ENCODE measurements at places on chromosomes 3 and 15.

DNA sequence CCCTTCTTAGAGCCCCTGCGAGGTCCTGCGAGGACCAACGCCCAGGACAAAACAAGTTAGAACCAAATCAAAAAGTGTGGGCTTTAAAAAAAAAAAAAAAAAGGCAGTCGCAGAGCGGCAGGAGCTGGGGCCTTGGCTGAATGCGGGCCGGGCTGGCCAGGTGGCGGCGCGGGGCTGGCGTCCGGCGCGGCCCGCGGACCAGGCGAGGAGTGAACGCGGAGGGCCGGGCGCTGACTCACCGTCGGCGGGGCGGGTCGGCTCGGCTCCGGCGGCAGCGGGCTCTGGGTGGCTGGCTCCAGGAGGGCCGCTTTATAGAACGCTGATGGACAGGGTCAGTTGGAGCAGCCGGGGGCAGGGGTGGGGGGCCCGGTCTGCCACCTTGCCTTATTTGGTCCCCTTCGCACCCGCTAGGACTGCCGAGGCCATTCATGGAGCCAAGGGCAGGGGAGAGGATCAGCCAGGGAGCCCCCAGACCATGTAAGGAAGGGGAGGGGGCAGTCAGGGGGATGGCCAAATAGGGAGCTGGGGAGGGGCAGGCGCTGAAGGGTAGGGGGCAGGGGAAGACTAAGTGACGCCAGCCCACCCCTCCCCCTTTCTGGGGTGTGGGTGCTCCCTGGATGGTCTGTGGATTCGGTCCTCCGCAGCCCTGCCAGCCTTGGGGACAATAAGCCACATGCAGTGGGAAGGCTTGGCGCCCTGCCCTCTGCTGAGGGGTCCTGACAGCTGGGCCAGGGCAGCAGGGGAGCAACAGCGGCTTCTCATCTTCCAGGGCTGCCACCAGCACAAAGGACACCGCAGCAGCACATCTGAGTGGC lies at the start of gene ACTC1:
ACTC1 (minus strand) TSS at position 283 of the 815 bp plus-strand sequence. CDS start 741 bp downstream, outside the sequence.
- DNase-seq, result peak; percentile 86

DNA sequence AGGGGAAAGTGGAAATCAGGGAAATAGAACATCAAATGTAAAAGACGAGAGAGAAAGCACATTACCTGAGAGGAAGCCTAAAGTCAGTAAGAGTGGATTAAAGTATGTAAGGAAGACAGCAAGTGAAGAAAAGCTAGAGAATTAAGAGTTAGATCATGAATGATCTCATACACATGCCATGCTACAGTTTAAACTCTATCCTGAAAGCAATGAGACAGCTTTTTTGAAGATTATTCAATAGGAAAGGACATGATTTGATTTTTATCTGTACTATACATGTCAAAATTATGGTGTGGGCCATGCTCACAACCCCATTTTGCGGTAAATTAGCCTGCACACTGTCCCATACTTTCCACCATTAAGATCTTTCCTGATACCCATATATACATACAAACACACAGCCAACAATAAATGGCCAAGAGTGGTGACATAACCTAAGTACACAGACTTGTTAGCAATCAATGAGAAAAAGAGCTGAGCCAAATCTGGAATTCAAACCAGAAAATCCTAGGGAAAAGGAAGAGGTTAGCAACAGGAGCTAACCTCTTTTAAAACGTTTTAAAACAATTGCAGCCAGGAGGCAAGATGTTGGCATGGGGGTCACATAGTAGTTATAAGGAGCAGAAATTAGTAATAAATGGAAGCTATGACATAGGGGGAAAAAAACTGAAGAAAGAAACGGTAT lies 4.5 kb downstream of the MYO9A start:
- peak; percentile 14 for DNase-seq

GRCh38 chr15:57635300-57635909 lies 43.7 kb downstream of the MYZAP start:
- DNase-seq, result no peak

GRCh38 chr3:50161320-50161719 lies 6.2 kb downstream of the SEMA3F start:
- DNase-seq, result no peak

- DNase-seq, result no peak
These were observed 61.0 kb upstream of the CHRM5 start for GRCh38 chr15:33907326-33907725.

GRCh38 chr3:65483480-65483879 lies 555.2 kb downstream of the MAGI1 start:
- no peak for DNase-seq

DNA sequence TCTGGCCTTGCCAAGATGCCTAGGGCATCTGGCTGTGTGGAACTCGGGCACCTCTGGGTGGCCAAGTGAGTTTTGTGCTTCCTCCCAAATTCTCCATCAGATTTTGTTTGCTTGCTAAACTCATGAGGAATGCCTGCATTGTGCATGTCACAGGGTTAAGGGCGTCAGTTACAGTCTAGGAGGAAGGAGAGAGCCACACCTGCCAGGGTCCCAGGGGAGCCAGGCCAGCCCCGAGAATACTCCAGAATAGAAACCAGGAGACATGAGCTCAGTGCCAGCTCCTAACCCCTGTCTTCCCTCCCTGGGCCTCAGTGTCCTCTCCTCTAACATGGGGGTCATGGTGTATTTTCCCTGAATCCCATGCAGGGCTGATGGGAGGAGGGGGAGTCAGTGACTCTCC lies 22.0 kb upstream of the SKOR1 start:
- no peak for DNase-seq

GRCh38 chr3:46624975-46625490 lies 12.7 kb downstream of the FAM240A start:
- DNase-seq, result no peak

- DNase-seq, result no peak
These were observed 41.5 kb downstream of the SAXO2 start for GRCh38 chr15:82303956-82304777.

- peak; percentile 93 for DNase-seq
These were observed 60.5 kb downstream of the XXYLT1 start for GRCh38 chr3:195210266-195210973.

- DNase-seq, result no peak
These were observed 24.8 kb upstream of the MBNL1 start for GRCh38 chr3:152243721-152244516.

DNA sequence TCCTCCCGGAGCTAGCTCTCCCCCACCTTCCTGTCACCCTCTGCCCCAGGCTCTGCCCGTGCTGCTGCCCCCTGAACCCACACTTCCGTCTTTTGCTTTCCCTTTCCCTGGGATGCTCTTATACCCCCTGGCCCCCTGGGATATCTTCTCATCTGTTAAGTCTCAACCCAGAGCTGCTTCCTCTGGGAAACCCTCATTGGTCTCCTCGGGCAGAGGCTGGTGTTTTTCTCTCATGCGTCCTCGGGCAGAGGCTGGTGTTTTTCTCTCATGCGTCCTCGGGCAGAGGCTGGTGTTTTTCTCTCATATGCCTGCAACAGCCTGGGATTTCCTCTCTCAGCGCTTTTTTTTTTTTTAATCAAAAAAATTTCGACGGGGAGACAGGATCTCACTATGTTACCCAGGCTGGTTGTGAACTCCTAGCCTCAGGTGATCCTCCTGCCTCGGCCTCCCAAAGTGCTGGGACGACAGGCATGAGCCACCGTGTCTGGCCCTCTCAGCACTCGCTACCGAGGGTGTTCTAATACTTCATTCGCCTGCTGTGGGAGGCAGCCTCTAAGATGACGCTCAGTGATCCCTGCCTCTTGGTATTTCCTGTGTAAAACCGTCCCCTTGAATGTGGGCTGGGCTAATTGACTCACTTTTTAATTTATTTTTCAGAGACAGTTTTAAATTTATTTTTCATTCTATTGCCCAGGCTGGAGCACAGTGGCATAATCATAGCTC lies 62.7 kb upstream of the TFRC start:
- DNase-seq, result no peak

GRCh38 chr3:43012174-43012573 lies 33.1 kb downstream of the GASK1A start:
- DNase-seq, result no peak

- DNase-seq, result no peak
These were observed 41.0 kb downstream of the CD200 start for GRCh38 chr3:112373924-112374323.

DNA sequence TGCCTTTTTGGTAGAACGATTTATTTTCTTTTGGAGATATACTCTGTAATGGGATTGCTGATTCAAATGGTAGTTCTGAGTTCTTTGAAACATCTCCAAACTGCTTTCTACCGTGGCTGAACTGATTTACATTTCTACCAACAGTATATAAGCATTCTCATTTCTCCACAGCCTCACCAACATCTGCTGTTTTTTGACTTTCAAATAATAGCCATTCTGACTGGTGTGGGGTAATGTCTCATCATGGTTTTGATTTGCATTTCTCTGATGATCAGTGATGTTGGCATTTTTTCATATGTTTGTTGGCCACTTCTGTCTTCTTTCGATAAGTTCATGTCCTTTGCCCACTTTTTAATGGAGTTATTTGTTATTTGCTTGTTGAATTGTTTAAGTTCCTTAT lies 154.0 kb downstream of the ABHD5 start:
- DNase-seq, result no peak

DNA sequence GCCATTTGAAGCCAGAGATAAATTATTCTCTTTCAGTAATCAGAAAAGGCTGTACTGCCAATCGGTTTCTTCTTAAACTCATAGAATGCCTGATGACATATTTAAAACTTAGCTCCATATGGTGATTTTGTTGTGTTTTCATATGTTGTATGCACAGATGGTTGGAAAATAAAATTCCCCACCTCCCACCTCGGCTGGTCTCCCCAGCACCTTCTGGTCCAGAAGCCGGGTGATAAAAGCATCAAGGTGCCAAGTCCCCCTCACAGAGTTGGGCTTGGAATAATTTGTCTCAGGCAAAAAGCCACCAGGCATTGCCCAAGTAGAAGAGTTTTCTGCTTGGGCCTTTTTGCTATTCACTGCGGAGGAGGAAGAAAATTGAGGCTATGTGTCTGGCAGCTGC lies 18.4 kb downstream of the LARS2 start:
- DNase-seq, result no peak

DNA sequence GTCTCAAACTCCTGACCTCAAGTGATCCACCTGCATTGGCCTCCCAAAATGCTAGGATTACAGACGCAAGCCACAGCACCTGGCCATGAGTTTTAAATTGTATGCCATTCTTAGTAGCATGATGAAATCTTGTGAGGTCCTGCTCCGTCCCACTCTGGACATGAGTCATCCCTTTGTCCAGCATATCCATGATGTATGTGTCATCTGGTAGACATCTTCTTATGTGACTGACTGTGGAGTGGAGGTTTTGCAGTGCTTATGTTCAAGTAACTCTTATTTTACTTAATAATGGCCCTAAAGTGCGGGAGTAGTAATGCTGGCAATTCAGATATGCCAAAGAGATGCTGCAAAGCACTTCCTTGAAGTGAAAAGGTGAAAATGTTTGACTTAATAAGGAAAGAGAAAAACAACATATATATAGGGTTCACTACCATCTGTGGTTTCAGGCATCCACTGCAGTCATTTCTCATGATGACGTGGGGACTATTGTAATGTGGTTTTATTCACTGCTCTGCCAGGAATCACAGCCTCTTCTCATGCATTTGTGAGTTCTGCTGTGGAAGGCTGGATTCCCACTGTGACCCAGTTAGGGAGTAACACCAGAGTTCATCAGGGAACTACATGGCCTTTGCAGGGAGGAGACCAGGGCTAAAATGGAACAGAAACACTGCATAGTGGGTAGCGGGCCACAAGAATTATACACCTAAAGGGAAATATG lies 204.6 kb upstream of the STRIT1 start:
- DNase-seq, result peak; percentile 77

DNA sequence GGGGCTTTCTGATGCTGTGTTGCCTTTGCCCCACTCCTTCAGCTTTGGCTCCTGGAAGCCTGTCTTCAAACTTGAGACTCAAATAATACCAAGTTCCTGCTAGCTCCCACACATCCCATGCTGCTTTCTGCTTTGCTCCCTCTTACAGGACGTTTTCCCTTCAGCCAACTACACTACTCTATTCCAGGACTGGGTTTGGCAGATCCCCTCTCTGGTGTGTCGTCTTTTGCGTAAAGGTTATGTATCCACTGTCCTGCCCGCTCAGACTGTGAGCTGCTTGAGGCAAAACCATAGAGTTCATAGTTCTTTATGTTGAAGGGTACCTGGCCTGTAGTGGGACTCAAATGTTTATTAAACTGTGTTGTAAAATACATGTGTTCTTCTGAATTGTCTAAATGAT lies 25.4 kb downstream of the PPP2R3A start:
- DNase-seq, result no peak

DNA sequence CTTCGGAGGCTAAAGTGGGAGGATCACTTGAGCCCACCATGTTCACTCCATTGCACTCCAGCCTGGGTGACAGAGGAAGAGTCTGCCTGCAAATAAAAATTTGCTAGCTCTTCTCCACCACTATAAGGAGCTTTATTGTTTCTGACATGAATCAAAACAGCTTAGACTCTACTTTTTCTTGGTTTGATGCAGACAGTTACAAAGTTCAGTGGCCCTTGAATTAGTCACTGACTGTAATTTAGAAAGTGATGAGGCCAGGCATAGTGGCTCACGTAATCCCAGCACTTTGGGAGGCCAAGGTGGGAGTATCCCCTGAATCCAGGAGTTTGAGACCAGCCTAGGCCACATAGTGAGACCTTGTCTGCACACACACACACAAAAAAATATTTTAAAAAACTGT lies 172.4 kb upstream of the CGNL1 start:
- DNase-seq, result no peak

DNA sequence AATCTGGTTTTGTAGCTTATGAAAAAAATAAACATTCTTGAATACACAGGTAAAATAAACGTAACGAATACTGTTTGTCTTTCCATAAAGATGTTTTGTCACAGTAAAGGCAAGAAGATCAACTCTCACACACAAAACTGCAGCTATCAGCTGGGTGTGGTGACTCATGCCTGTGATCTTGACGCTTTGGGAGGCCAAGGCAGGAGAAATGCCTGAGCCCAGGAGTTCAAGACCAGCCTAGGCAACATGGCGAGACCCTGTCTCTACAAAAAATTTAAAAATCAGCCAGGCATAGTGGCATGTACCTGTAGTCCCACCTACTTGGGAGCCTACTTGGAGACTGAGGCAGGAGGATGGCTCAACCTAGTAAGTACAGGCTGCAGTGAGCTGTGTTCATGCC lies 39.6 kb downstream of the CBLB start:
- DNase-seq, result no peak

DNA sequence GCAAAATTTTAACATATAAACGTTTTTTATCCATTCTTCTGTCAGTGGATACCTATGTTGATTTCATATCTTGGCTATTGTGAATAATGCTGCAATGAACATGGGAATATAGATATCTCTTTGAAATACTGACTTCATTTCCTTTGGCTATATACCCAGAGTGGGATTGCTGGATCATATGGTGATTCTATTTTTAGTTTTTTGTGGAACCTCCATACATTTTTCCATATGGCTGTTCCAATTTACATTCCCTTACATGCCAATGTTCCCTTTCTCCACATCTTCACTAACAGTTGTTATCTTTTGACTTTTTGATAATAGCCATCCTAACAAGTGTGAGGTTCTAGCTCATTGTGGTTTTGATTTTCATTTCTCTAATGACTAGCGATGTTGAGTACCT lies 344.6 kb downstream of the EPHA3 start:
- DNase-seq, result no peak

All from adipocyte (in vitro differentiated cells).